Epithelial cell of alveolus of lung (primary cell): ENCODE measurements at places on chromosomes 1 and 21. TPM values are rescaled to one million over a fixed set of nuclear protein-coding genes. Genes with fewer than 3 reads are reported as not detected.

Gene FAM167B
- 0.40 TPM in 1 of 2 replicates, not detected in the other for total RNA-seq

Gene TDRD5
- total RNA-seq, result under 0.01 TPM in 1 of 2 replicates, not detected in the other

Gene CXADR
- total RNA-seq, result 7.1 and 9.6 TPM in 2 replicates

Gene ATAD3C
- 0.13 TPM in 1 of 2 replicates, not detected in the other for total RNA-seq

Gene KRTAP11-1
- not detected in 2 replicates for total RNA-seq

Gene FCER1G
- total RNA-seq, result 0.26 and 6.1 TPM in 2 replicates

Gene CFHR2
- not detected in 2 replicates for total RNA-seq

Gene TCHHL1
- total RNA-seq, result not detected in 2 replicates

Gene TTC34
- total RNA-seq, result 0.26 and 0.32 TPM in 2 replicates

Gene LCE1B
- not detected in 2 replicates for total RNA-seq

Gene C8A
- not detected in 2 replicates for total RNA-seq

Gene RNU1-4
- total RNA-seq, result under 0.01 TPM in 2 replicates

Gene EXO1
- 5.6 and 8.7 TPM in 2 replicates for total RNA-seq

Gene FAM151A
- total RNA-seq, result not detected in 2 replicates

Gene F5
- under 0.01 TPM in 1 of 2 replicates, not detected in the other for total RNA-seq

Gene OR2M4
- total RNA-seq, result not detected in 2 replicates

Gene KRTAP12-2
- total RNA-seq, result not detected in 2 replicates

Gene RGS4
- 14.4 and 30.9 TPM in 2 replicates for total RNA-seq

Gene BRDT
- not detected in 2 replicates for total RNA-seq

Gene FCN3
- not detected in 2 replicates for total RNA-seq

Gene TMEM240
- total RNA-seq, result 4.4 and 10.3 TPM in 2 replicates

Gene PTPRU
- total RNA-seq, result 28.2 and 36.2 TPM in 2 replicates

Gene SLFNL1
- total RNA-seq, result 0.39 and 1.4 TPM in 2 replicates

Gene IFI44L
- 0.48 and 7.4 TPM in 2 replicates for total RNA-seq

Gene GLMN
- total RNA-seq, result 8.3 and 9.0 TPM in 2 replicates
